Glomerular endothelial cell (primary cell): ENCODE measurements at places on chromosomes 12 and 14. TPM values are rescaled to one million over a fixed set of nuclear protein-coding genes. Genes with fewer than 3 reads are reported as not detected.

Gene COQ6
- total RNA-seq, result 20.5 and 29.4 TPM in 2 replicates

Gene KLRC4
- not detected in 2 replicates for total RNA-seq

Gene WSCD2
- not detected in 2 replicates for total RNA-seq

Gene PTPRQ
- total RNA-seq, result not detected in 2 replicates

Gene DLK1
- total RNA-seq, result not detected in 2 replicates

Gene TMEM119
- not detected in 2 replicates for total RNA-seq

Gene CAPS2
- total RNA-seq, result 2.6 TPM in 1 of 2 replicates, not detected in the other

Gene LTBP2
- 251 and 261 TPM in 2 replicates for total RNA-seq

Gene ACIN1
- total RNA-seq, result 91.2 and 142 TPM in 2 replicates

DNA sequence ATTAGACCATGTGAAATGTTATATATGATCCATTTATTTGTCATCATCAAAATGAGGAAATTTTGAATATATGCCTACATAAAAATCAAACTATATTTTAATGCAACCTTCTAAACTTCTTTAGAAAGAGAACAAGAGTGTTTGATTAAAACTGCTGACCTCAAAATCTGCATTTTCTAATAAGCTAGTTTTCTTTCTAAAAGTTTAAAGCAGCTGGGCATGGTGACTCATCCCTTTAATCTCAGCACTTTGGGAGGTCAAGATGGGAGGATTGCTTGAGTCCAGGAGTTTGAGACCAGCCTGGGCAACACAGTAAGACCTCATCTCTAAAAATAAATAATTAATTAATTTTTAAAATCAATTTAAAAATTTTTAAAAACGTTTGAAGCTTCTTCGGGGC, 36.2 kb downstream of the GNPTAB start:
- no peak for DNase-seq

DNA sequence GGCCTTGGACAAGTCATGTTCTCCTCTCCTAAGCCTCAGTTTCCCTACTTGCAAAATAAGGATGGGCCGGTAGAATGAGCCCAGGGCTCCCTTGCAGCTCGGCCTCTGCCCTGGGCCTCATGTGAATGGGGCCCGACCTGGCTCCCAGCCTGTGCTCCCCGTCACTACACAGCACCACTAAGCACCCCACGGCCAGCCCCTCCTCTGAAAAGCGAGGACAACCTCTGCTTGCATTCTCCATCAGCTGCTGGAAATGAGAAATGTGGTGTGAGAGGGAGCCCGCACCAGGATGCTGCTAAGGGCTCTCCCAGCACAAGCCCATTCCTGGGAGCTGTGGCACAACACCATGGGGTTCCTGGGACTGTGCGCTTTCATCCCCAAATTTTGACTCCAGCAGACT, 10.2 kb downstream of the SLC25A47 start:
- DNase-seq, result no peak

DNA sequence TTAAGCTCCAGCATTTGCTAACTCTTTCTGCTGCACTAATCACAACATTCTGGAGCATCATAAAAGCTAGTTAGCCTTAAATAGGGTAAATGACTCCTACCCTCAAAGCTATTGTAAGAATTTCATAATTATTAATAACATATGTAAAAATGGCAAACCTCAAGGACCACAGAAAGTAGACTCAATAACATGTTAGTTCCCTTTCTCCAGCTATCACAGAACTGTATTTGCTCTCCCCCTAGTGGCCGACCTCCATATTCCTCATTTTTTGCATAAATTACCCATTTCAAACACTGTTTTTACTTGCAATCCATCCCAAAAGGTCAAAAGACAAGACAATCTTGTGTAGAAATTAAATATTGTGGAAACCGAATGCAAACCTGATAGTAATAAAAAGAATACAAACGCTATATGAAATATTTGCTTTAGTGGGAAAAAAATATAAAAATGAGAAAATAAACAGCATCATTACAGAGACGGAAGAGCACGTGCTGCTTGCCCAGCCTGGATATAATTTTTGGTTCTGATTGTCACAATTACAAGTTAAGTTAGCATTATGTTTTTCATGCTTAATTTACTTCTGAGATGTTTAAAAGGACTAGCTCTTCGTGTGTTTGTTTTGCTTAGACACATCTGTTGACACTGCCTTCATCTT, 97.9 kb downstream of the RERGL start:
- peak; percentile 23 for DNase-seq

DNA sequence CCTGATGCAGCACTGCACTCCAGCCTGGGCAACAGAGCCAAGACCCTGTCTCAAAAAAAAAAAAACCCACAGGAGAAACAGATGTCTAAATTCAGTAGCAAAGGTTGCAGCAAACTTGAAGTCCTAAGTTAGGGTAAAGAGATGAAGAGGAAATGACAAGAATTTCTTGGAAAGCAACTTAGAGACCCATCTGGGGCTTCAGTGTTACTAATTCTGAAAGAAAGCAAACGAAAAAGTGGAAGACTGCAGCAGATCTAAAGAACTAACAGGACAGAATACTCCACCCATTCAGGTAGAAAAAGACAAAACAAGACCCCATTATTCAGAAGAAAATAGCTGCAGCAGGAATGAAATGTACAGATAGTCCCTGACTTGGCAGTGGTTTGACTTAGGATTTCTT, 31.9 kb downstream of the RESF1 start:
- DNase-seq, result no peak

DNA sequence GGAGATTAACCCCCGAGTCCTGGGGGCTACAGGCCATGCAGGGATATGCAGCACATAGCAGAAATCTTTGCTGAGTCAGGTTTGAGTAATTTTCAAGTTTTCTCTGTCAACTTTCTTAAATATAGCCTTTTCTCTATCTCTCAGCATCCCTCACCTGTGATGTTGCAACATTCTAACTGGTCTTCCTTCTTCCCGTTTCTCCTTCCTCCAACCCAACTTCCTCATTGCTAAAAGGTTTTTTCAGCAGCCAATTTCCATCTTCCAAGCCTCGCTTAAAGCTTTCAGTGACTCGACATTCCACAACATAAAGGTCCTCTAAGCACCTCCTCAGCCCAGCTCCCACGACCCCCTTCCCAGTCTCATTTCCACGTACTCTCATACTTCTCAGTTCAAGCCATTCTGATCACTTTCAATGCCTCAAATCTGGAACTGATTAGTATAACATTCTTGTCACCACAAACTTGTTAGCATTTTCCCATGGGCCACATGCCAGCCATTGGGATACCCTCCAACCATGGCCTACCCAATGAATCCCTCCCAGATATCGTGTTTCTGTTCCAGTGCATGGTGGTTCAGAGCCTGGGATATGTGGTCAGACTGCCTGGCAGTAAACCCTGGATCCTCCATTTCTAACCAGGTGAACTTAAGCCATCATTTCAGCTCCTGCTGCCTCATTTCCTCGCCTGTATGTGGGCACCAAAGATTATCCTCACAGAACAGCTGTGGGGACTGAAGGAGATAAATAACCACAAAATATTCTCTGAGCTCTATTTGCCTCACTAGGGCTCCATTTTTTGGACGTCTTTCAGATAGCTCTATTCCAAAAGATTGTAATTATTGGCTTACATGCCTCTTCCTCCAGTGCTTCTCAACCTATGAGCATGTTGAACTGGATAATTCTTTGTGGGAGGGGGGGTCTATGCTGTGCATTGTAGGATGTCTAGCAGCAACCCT, 65.8 kb downstream of the KCNK10 start:
- DNase-seq, result no peak

DNA sequence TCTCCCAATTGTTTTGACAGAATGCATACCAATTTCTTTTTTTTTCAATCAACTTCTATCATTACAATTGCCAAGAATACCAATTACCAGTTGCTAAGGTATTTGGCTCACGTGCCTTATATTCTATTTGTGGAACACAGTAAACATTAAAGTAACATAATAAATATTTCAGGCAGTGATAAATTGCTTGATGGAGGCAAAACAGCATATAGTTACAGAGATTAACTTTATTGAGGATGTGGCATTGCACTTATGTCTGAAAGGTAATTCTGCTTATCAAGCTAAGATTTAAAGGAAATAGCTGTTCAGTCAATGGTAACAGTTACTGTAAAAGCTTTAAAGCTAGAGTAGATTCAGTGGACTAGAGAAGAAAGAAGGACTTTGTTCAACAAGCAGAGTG, 1107.8 kb downstream of the FSCB start:
- no peak for DNase-seq

DNA sequence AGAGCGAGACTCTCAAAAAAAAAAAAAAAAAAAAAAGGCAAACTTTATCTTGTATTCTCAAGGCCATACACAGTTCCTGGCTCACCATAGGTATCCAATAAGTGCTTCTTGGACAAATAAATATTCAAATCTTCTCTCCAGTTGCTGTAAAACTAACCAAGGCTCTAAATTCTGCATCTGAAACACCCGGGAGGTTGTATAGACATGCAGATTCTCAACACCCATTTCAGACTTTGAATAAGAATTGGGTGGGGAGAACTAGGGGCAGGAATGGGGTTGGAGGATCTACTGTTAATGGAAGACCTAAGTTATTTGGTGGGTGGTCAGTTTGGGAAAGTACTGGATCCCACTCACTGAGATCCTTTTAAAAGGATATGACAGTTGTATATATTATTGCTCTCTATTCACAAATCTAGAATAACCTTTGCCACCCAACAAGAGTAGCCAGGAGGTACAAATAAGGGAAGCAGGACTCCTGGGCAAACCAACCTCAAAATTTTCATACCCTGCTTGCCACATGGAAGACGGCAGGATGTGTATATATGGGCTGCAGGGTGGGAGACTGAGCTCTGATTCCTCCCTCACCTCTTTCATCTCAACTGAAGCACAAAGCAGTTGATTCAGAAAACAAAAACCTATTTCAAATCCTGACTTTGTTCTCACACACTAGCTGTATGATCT, 879 bp downstream of the GDF3 start:
- DNase-seq, result no peak

DNA sequence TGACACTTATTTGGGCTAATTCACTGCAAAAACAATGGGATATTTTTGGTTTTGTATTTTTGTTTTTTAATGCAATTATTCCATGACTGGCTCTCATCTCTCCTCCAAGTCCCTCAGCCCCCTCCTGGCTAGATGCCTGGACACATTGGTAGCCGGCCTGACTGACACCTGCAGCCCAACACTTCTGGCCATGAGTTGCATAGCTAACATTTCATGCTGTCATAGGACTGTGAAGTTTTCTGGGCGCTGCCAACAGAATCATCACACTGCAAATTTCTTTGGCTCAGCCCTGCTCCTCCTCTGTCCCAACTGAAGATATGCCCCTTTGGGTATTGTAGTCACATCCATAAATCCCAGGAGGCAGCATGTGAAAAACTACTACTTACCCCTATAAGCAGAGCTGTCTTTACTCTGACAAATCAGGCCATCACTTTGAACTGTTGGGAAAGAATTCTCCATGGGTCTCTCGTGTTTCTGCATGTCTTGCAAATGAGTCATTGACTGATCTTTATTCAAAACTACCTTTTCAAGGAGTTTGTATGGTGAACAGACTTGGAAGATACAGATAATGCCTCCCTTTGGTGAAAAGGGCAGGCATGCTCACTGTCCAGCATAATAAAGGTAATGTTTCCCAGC, 126.7 kb upstream of the LGR5 start:
- no peak for DNase-seq

GRCh38 chr14:57641776-57642175, 148.1 kb upstream of the CCDC198 start:
- no peak for DNase-seq

DNA sequence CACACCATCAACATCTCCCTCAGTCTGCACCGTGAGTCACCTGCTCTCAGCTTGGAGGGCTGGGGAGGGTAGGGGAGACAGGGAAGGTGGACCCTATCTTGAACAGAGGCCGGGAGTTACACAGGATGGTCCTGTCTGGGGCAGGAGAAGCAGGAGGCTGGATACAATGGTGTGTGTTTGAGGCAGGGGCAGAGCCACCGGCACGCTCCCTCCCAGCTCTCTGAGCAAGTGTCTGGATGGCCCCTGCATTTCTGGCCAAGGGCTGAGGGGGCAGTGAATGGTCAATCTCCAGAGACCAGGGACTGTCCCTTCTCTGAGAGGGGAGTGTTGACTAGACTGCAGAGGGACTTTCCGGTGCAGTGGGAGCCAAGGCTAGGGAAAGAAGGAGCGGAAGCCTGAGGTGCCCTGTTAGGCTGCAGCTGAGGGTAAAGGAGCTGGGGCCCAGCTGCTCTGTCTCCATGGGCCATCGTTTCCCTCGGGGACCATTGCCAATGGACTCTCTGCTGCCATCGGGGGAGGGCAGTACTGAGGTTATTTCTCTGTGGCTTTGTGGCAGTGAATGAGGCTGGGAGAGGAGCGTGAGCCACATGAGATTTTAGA, 1.9 kb downstream of the LRP1-AS start:
- no peak for DNase-seq

- DNase-seq, result no peak
Measured at GRCh38 chr14:90576981-90577660, 180.3 kb downstream of the CALM1 start.

DNA sequence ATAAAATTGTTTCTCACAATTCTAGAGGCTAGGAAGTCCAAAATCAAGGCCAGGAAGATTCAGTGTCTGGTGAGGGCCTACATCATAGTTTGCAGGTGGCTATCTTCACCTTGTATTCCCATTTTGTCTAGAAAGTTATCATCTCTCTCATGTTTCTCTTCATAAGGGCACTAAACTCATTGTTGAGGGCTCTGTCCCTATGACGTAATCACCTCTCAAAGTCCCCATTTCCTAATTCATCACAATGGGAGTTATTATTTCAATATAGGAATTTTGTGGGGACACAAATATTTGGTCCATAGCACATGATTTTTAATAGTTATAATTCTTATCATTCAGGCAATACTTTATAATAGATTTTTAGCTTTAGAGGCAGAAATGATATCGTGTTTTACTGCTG, 1509.2 kb upstream of the SEL1L start:
- DNase-seq, result no peak

GRCh38 chr12:71216725-71217579, 59.2 kb upstream of the TSPAN8 start:
- DNase-seq, result no peak

DNA sequence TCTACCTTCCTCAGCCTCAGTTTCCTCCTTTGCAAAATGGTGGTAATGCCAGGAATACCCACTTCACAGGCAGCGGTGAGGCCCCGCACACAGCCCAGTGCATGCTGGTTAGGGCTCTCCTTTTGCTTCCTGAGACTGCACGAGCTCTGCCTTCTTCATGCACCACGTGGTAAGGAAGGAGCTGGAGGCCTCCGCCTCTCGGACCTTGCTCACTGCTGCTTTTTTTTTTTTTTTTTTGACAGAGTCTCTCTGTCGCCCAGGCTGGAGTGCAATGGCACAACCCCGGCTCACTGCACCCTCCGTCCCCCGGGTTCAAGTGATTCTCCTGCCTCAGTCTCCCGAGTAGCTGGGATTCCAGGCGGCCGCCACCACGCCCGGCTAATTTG, 18.1 kb downstream of the TAMALIN start:
- DNase-seq, result no peak

- no peak for DNase-seq
Measured at GRCh38 chr12:88472775-88473174, 107.5 kb downstream of the KITLG start.

GRCh38 chr14:29927376-29928116, at the start of gene PRKD1:
TSS of gene PRKD1 (minus strand) at chr14:29927847.
- DNase-seq, result no peak

GRCh38 chr14:20820063-20820904, 17.6 kb upstream of the RNASE1 start:
- DNase-seq, result no peak
